ENCODE measurements at places on chromosomes 13 and 19. TPM values are rescaled to one million over a fixed set of nuclear protein-coding genes. Genes with fewer than 3 reads are reported as not detected.

The PIBF1 gene
- 37.8 TPM for total RNA-seq

The GJB6 gene
- total RNA-seq: 0.26 TPM

The ZNF227 gene
- total RNA-seq: 32.3 TPM

The SIGLEC5 gene
- 0.54 TPM for total RNA-seq

The CEACAM1 gene
- total RNA-seq: 1.3 TPM

DNA sequence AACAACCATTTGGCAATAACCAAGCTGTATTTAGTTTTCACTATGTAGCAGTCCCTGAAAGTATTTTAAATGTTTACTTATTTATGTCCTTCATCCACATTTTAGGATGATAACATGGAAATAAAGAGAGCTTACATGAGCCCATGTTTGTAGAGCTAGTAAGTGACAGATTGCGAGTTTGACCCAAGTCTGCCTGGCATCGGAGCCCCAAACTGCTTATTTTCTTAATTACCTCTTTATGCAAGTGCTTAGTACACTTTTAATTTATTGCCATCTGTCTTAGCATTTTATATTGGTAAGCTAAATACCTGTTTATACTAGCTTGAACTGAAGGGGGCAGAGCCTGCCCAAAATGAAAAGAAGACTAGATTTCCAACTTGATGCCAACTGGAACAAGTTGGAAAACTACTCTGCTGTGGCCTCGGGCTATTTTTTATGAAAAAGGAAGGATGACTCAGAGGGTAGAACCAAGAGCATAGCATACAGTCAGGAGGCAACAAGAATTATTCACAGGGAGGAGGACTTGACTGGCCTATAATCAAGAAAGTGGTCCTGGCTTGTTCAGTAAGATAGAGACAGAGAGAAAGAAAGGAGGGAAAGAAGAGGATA lies 150.2 kb downstream of the NDFIP2 start:
- no peaks in the 10 kb centered on the region for H3K27me3 ChIP-seq
- no peak overlapping the region for H3K4me3 ChIP-seq
- H3K27ac ChIP-seq: no peak overlapping the region
- DNase-seq: no peak
- no peaks in the 10 kb centered on the region for H3K36me3 ChIP-seq

DNA sequence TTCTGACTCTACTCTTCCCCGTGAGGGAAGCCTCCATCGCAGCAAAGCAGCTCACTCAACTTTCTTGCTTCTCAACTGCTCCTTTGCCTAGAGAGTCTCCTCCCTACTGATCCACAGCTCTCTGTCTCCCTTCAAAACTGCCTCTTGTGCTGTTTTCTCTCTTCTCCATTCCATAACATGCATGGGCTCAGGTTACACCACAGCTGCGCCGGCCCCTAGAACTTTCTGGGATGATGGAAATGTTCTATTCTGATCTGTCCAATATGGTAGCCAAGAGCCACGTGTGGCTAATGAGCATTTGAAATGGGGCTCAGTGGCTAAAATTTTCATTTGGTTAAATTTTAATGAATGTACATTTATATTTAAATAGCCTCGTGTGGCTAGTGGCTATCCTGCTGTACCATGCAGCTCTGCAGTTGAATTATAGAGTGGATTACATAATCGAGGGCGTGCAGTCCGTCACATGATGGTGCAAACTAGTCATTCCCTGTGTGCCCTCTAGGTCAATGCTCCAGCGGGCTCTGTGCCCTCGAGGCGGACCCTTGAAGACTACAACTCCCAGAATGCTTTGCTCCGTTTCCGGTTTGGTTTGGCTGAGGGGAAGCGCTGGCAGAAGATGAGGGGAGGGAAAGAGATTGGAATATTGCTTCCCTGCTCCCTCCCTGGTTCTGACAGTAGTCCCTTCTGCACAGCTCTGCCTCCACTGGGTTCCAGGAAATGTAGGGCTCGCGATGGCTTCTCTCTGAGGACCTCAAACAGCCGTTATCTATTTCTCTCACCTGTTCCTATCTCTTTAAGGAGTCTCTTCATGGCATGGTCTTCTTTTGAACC lies 109.8 kb downstream of the CACNA1A start:
- peaks cover 3% of the 10 kb centered on the region for H3K27me3 ChIP-seq
- no peak overlapping the region for H3K27ac ChIP-seq
- no peaks in the 10 kb centered on the region for H3K4me1 ChIP-seq
- no peak overlapping the region for H3K4me3 ChIP-seq
- H3K36me3 ChIP-seq: no peaks in the 10 kb centered on the region

DNA sequence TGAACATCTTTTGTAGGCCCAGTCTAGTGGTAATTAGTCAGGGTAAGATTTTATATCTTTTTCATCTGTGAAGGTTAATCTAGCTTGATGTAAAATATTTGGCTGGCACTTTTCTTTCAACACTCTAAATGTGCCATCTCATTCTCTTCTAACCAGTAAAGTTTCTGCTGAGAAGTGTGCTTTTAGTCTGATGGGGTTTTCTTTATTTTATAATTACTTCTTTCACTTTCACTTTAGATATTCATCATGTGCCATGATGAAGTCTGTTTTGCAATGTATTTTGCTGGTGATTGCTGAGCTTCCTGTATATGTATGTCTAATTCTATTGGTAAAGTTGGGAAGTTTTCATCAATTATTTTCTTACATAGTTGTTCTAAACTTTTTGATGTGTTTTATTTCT lies 31.9 kb downstream of the ZNF726 start:
- no peak overlapping the region for H3K27ac ChIP-seq
- H3K36me3 ChIP-seq: no peaks in the 10 kb centered on the region
- H3K27me3 ChIP-seq: no peaks in the 10 kb centered on the region
- no peaks in the 10 kb centered on the region for H3K4me1 ChIP-seq
- no peak for DNase-seq

- DNase-seq: no peak
- H3K27ac ChIP-seq: no peak overlapping the region
- H3K27me3 ChIP-seq: no peaks in the 10 kb centered on the region
- no peaks in the 10 kb centered on the region for H3K4me1 ChIP-seq
These were observed 1065.1 kb downstream of the SLITRK1 start for GRCh38 chr13:82817133-82817532.

GRCh38 chr19:15374796-15375440 lies 4.7 kb downstream of the AKAP8 start:
- peaks cover 43% of the 10 kb centered on the region for H3K36me3 ChIP-seq
- H3K4me1 ChIP-seq: peaks cover 28% of the 10 kb centered on the region
- H3K27ac ChIP-seq: no peak overlapping the region

DNA sequence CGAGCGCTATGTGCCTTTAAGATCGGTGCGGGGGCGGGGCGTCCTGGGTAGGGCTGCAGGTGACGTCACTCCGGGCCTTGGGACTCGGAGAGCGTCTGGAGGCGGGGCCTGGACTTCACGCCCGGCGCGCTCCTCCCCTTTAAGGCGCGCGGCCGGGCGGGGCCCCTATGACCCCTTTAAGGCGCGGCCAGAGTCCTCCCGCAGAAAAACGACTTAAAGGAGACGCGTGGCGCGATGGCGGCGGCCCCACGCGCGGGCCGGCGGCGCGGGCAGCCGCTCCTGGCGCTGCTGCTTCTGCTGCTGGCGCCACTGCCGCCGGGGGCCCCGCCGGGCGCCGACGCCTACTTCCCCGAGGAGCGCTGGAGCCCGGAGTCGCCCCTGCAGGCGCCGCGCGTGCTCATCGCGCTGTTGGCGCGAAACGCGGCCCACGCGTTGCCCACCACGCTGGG lies at the start of gene COLGALT1:
Gene COLGALT1, plus strand, starts transcription at position 170 of the 449 bp plus-strand sequence. Its CDS starts 65 bp downstream, at position 235.
- peak within 1 kb of the TSS; percentile 57 for H3K4me3 ChIP-seq
- H3K36me3 ChIP-seq: peaks cover 15% of the 10 kb centered on the region
- H3K4me1 ChIP-seq: peaks cover 18% of the 10 kb centered on the region

GRCh38 chr13:113509989-113510388 lies 19.5 kb upstream of the DCUN1D2 start:
- no peak overlapping the region for H3K4me3 ChIP-seq
- no peaks in the 10 kb centered on the region for H3K27me3 ChIP-seq
- peaks cover 11% of the 10 kb centered on the region for H3K36me3 ChIP-seq
- no peak overlapping the region for H3K27ac ChIP-seq
- DNase-seq: no peak
- no peaks in the 10 kb centered on the region for H3K4me1 ChIP-seq

GRCh38 chr13:33172911-33173310 lies 112.6 kb downstream of the STARD13 start:
- H3K36me3 ChIP-seq: no peaks in the 10 kb centered on the region
- no peak overlapping the region for H3K4me3 ChIP-seq
- DNase-seq: no peak

GRCh38 chr13:43307921-43308433 lies 284.6 kb downstream of the DNAJC15 start:
- DNase-seq: no peak
- H3K27ac ChIP-seq: no peak overlapping the region
- no peak overlapping the region for H3K4me3 ChIP-seq
- no peaks in the 10 kb centered on the region for H3K27me3 ChIP-seq
- H3K36me3 ChIP-seq: no peaks in the 10 kb centered on the region

DNA sequence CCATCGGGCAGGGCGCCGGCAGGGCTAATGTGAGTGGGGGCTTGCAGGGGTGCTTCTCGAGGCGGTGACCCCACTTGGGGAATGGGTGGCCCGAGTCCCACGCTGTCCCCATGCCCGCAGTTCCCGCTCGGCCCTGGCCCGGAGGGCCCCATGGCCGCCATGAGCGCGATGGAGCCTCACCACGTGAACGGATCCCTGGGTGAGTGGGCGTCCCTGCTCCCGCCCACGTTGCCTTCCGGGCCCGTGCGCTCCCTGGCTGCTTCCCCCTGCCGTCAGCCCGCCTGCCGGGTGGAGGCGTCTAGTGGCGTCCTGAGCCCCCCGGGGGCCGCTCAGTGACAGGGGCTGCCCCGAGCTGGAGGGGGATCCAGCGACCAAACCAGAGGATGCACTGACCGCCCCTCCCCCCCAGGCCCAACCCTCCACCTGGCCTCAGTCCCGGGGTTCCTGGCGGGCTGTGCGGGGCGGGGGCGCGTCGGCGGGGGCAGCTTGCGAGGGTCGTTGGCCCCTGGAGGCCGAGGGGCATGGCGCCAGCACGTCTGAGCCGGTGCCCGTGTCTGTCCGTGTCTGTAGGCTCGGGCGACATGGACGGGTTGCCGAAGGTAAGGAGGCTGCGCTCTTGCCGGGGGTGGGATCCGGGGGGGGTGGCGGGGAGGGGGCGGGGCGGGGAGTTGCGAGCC lies 4.8 kb downstream of the ISYNA1 start:
- H3K4me3 ChIP-seq: peak overlapping the region; percentile 40
- peaks cover 6% of the 10 kb centered on the region for H3K36me3 ChIP-seq
- DNase-seq: peak; percentile 72
- H3K27me3 ChIP-seq: no peaks in the 10 kb centered on the region

DNA sequence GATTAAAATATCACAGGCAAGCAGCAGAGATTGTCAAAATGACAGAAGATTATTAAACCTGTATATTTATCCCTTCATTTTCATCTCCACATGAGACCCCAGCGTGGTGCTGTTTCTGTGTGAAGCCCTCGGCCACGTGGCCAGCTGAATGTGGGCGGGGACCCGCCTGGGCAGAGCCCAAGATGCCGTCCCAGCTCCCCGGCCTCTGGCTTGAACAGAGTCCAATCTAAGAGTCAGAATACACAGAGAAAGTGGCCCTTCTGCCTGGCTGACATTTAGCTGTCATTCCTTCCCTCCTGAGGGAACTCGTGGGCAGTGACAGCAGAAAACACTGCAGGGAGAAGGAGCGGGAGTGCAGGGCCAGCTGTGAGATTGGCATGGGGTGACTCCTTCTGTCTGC lies 34.9 kb upstream of the UQCRFS1 start:
- DNase-seq: no peak
- no peak overlapping the region for H3K27ac ChIP-seq
- H3K27me3 ChIP-seq: no peaks in the 10 kb centered on the region

GRCh38 chr19:39595950-39596349 lies 6.4 kb upstream of the LGALS13 start:
- H3K4me1 ChIP-seq: no peaks in the 10 kb centered on the region
- H3K36me3 ChIP-seq: no peaks in the 10 kb centered on the region
- DNase-seq: no peak
- no peak overlapping the region for H3K27ac ChIP-seq

GRCh38 chr13:37681281-37682032 lies 82.9 kb upstream of the POSTN start:
- H3K27ac ChIP-seq: no peak overlapping the region
- no peak for DNase-seq
- no peaks in the 10 kb centered on the region for H3K4me1 ChIP-seq
- H3K27me3 ChIP-seq: no peaks in the 10 kb centered on the region

DNA sequence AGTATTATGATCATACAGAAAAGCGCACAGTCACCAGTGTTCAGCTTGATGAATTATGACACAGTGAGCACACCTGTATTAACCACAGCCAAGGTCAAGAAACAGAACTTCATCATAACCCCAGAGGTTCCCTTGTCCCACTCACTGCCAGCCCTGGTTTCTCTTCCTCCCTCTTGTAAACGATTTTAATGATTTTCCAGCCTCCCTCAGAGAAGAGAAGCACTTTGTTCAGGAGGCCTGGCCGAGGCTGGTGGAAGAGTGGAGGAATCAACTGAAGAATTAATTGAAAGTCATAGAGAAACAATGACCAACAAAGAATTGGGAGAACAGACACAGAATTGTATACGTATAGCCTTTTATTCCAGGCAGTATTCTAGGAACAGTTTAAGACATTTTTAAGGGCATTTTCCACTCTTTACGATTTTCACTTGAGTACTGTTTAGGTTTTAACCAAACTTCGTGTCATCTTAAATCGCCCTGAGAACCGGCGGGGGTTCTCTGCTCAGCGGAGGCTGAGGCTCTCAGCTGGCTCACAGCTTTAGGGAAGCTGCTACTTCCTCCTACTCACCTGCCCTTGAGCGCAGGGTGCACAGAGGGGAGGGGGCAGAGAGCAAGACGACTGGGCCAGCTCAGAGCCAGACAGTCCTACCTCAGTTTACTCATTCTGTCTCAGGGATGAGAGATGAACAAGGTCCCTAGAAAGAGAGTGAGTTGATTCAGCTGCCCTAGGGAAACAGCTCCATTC lies 108.6 kb downstream of the AKAP11 start:
- no peaks in the 10 kb centered on the region for H3K36me3 ChIP-seq
- H3K4me1 ChIP-seq: peaks cover 33% of the 10 kb centered on the region
- H3K27me3 ChIP-seq: no peaks in the 10 kb centered on the region

- H3K36me3 ChIP-seq: no peaks in the 10 kb centered on the region
- DNase-seq: no peak
These were observed 428.5 kb downstream of the SPRY2 start for GRCh38 chr13:79912403-79912802.
